ENCODE measurements at places on chromosomes 1 and 21. TPM values are rescaled to one million over a fixed set of nuclear protein-coding genes. Genes with fewer than 3 reads are reported as not detected.

DNA sequence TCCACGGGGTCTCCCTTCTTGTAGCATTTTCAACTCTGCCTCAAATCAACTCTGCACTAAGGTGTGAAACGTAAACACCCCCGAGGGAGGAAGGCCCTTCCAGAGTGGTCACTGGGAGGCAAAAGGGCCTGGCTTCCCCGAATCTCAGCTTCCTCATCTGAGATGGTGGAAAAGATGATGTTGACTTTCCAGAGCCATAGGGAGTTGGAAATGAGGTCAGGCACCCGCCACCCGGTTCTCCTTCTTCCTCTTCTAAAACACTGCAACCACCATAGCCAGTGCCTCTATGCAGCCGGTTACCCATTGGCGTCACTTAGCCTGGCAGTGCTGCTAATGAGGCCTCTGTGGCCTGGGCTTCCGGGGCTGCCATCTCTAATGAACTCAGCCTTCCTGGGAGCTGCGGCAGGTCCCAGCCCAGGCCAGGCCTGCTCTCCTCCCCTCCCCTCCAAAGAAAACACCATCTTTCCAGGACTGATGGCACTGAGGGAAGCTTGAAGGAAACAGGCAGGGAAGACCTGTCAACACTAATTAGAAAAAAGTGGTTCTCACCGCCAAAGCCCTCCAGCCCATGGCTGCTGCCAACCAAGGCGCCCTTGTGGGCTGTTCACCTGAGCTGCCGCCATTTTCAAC, 175.0 kb downstream of the KAZN start:
- no peak for DNase-seq

DNA sequence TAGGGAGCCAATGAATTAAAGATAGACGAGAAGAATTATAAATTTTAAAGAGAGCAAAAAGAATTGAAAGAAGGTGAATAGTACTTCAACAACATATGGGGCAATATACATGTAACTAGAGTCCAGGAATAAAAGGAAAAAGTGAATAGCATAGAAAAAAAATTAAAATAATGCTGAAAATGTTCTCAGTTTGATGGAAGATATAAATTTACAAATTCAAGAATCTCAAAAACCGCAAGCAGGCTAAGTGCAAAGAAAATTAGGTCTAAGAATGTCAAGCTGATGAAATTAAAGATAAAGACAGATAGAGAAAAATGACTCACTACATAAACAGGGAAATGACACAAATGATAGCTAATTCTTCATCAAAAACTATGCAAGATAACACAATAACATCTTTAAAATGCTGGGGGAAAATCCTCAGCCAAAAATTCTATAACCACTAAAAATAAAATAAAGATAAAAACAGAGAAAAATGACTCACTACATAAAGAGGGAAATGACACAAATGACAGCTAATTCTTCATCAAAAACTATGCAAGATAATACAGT, 326.3 kb downstream of the TBX15 start:
- DNase-seq = no peak

HPCAL4 gene
- total RNA-seq = 2.0 TPM

TIE1 gene
- not detected for total RNA-seq

DNA sequence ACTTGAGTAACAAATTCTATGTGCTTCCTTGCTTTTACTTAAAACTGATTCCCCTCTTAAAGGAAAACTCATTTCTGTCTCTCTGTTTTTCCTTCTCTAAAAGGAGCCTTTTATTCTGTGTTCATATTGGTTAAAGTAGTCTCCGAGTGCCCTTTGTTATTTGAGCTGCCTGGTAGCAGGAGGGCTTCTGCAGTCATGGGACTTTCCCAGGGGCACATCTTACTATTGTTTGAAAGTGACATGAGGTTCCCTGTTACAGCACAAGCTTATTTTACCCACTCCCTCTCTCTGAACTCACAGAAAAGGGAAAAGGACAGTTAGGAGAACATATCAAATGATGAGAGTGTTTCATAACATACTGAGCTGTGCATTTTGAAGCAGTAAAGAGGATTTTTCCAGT, 58.1 kb upstream of the ANGPTL1 start:
- no peak for DNase-seq

CSDE1 gene
- total RNA-seq = 439 TPM

GRCh38 chr1:31583995-31584868, 7.9 kb downstream of the TINAGL1 start:
- no peak for DNase-seq

- DNase-seq = no peak
These were observed 4.7 kb downstream of the ACAP3 start for GRCh38 chr1:1302951-1303509.

- DNase-seq = no peak
These were observed 383.4 kb downstream of the USP25 start for GRCh38 chr21:16113052-16113715.

- no peak for DNase-seq
These were observed 82.1 kb upstream of the F3 start for GRCh38 chr1:94623560-94624148.

CHTOP gene
- 96.1 TPM for total RNA-seq

MAP3K21 gene
- total RNA-seq = 0.87 TPM

HORMAD1 gene
- total RNA-seq = 0.37 TPM

DNA sequence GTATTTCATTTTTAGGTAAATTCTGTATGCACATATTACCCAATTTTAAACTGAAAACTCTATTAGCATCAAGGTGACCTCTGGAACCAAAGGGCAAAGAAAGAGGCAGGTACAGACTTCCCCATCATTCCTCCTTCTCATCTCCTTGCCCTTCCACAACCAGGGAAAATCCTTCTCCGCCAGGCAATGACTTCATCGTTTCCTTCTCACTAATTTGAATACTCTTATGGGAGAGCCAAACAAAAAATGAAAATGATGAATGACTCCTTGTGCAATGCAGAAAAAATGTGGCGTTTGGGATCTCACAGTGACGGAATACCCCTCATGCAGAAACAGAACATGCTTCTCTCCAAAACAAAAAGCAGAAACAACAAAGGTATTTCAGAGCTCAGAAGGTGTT, 83.7 kb downstream of the HLCS start:
- no peak for DNase-seq

- DNase-seq = no peak
These were observed 3.9 kb downstream of the ARHGEF2 start for GRCh38 chr1:155974208-155975115.

DNA sequence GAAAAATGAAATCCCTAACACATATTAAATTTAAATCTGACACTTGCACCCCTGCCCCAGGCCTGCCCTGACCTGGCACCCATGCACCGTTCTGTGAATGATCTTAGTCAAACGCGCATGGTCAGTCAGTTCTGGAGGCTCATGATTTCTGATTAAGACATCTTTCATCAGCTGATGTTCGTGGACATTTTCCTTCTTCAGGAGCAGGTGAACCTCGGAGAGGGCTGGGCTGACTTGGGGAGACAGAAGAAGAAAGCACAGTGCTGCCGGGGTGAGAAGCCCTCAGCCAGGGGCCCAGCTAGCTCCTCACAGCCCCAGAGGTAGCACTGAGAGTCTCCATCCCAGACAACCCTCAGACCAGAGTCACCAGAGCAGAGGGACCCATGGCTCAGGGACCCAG, 134.5 kb upstream of the AJAP1 start:
- no peak for DNase-seq

DNA sequence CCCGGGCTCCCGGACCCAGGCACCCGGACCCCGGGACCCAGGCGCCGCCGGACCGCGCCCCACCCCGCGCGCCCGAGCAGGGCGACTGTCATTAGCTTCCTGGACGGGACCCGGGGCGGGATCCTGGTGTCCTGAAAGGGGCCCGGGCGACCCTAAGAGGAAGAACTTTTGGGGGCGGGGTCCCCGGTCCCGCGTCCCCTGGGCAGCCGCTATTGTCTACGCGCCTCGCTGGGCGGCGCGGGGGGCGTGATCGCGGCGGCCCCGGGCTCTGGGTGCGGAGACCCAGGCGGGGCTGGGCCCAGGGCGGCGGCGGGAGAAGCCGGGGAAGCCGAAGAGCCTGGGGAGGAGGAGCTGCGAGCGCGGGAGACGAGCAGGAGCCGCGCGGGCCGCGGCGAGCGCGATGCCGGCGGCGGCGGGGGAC, 465 bp downstream of the HUNK start:
- DNase-seq = no peak

S100B gene
- 0.25 TPM for total RNA-seq

OR6Y1 gene
- not detected for total RNA-seq

All from activated CD4-positive, alpha-beta T cell treated with anti-CD3 and anti-CD28 coated beads, Interleukin-2, amount 10 ng/mL, durations not matched to agents 7 days and 5 days (primary cell).